ENCODE measurements at places on chromosomes 5 and 9.

DNA sequence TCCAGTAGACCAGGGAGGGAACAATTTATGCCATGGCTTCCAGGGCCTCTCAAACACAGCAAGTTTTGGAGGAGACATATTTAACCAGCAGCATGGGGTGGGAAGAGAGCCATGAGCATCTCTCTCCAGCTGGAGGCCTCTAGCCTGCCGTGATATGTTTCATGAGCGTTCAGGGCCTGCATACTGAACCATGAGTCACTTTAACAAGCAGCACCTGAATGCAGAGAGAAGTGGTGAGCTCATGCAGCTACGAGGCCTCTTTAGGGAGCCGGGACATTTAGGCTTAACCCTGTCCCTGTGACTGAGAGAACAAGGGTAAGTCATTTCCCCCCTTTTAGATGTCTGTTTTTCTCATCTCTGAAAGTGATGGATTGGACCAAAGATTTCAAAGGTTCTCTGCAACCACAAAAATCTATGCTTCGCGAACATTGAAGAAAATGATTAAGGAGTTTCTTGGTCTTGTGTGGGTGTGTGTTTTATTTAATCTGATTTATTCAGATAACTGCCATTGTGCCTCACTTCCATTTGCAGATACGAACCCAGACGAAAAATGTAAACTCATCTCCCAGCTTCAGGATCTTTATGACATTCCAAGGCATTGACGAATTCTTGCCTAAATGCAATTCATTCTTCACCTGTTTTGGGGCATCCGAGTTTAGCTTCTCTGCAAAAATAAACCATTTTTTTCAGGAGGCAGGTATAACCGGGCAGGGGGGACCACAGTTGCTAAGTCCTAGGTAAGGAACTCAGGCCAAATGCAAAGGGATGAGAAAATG lies 157.0 kb downstream of the GABBR2 start:
- peak; percentile 88 for DNase-seq

DNA sequence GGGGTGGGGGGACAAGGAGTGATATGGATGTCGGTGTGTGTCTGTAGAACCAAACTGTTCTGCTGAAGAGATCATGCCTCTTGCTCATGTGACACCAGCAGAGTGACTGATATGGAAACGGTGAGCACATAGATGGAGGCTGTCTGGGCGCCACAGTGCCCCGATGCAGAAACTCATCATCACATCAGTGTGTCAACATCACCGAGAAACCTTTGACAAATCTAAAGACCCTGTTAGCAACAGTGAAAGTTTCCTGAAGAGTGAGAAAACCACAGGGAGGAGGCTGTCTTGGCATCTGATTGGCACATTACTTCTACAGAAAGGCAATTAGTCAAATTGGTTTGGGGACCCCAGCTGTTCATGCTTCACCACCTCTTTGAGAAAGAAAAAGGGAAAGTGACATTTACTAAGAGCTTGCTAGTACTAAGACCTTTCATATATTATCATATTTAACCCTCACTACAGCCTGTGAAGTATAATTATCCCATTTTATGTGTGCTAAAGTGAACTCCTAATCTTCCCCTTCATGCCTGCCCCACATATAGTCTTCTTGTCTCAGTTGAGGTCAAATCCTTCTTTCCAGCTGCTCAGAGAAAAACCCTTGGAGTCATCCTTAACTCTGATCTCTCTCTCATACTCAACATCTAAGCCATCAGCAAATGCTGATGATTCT lies 25.6 kb downstream of the CSF2 start:
- no peak for DNase-seq

GRCh38 chr9:87714819-87715218 lies 11.1 kb upstream of the CTSL start:
- peak; percentile 88 for DNase-seq

DNA sequence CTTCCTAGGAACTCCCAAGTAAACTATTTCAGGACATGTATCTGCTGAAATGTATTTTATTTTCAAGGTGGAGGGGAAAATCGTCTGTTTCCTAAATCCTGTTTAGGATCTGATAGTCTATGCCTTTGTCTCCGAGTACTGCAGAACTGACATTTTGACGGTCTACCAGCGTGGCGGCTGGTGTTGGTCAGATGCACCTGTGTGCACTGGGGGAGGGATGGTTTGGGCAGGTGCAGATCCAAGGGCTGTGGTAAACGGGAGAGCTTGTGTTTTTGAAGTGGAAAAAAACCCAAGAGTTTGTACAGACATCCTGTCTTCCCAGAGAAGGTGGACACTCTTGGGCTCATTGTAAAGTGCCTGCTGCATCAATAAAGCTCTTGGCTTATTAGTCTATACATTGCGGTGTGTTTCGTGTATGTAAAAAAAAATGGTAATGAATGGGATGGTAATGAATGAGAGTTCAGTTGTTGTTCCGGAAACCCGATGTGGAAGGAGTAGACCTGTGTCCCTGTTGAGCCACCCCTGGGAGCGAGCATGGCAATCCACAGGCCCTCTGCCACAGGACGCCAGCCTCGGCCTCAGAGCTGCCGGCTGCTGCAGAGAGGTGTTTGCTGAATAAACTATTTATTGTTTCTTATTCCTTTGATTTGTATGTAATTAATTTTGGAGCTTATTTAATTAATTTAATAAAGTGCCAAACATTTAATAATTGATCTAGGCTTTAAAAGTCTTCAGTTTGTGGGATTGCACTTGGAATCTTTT lies 15.3 kb downstream of the ARPC5L start:
- no peak for DNase-seq

DNA sequence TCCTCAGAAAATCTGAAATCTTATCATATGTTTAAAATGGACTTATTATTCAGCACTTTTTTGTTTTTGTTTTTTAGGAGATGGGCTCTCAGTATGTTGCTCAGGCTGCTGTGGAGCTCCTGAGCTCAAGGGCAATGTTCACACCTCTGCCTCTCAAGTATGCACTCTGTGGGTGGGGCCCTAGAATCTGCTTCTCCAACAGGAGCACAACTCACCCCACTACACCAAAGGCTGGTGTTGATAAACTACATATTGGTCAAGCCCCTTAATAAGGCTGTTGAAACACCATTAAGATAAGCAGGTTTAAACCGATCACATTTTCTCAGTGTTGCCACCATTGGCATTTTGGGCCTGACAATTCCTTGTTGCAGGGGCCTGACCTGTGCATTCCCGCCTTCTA lies 131.6 kb downstream of the FANCC start:
- DNase-seq, result no peak

- no peak for DNase-seq
Measured at GRCh38 chr5:38426986-38427950, 129.2 kb downstream of the LIFR start.

DNA sequence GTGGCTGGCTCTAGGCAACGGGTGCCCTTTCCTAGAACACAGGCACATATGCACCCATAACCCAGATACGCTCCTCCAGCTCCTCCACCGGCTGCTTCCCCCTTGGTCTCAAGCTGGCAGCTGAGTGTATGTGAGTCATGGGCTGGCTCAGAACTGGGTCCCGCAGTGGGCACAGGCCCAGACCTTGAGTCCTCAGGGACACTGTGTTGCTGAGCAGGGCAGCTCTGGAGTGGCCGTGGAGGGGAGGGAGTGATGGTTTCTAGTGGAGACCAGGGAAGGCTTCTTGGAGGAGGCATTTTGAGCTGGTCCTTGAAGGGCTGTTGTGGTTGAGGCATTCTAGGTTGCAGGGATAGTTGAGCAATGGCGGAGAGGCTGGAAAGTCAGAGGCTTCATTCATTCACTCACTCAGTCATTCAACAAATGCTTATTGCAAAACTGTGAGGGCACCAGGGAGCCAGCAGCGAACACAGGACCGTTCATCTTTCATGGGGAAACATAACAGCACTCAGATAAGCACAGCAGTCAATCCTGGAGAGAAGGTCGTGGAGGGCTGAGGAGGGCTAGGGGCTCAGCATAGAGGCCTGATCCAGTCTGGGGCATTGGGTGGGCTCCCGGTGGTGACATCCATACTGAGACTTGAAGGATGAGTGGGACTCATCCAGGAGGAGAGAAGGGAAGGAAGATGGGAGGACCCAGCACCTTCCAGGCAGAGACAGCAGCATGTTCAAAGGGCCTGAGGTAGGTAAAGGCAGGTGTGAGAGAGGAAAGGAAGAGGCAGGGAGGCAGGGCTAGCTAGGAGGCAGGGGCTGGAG lies 2.4 kb downstream of the BBLN start:
- no peak for DNase-seq

DNA sequence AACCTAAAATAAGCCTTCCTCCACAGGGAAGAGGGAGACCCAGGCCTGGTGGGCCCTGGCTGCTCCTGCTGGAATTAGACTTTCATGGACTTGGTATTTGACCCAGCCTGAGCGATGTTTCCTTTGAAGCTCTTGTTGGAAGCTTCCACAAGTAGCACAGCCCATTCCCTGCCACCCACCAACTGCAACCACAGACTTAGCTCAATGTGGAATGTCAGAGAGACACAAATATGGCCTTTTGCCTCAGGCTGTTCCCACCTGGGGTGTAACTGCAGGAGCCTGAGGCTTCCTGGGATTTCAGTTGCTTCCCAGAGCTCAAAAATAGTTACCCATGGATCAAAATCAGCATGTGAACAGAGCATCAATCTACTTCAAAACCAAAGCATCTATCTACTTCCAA lies 70.3 kb upstream of the LHFPL2 start:
- DNase-seq, result no peak

- no peak for DNase-seq
Measured at GRCh38 chr9:132485393-132485792, 75.4 kb downstream of the CFAP77 start.

GRCh38 chr9:38424918-38425317 lies 664 bp upstream of the IGFBPL1 start:
- DNase-seq, result no peak

- no peak for DNase-seq
Measured at GRCh38 chr5:96928931-96929708, 6.8 kb upstream of the LNPEP start.

DNA sequence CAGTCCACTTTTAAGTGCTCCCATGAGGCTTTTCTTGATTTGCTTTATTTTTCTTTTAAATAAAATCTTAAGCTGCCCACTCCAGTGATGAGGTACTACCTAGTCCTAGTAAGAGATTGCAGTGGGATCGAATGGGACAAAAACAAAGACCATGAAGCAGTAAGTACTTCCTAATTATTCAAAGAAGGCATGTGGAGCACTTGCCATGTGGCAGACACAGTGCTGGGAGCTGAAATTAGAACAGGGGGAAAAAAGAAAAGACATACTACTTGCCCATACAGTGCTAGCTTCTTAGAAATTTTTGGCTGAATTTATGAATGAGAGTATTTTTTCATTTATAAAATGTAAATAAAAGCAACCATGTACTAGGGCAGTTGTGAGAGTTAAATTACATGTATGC lies 239.9 kb upstream of the TNC start:
- DNase-seq, result no peak

- no peak for DNase-seq
Measured at GRCh38 chr9:79073201-79073600, 498.6 kb upstream of the TLE4 start.

DNA sequence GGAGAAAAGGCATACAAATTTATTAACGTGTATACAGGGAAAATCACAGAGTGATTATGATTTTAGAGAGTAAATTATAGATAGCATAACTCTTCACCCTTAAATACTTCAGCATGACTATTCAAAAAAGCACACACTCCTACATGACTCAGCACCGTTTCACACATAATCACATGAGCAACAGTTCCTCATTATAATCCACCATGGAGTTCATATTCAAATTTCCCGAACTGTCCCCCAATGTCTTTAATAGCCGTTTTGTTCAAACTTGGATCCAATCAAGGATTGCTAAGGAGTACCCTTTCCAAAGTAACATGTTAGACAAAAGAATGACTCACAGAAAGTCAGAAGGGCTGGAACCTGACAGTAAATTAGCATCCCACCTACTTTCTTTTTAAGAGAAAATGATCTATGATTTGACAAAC lies 32.1 kb downstream of the RAPGEF1 start:
- peak; percentile 57 for DNase-seq

DNA sequence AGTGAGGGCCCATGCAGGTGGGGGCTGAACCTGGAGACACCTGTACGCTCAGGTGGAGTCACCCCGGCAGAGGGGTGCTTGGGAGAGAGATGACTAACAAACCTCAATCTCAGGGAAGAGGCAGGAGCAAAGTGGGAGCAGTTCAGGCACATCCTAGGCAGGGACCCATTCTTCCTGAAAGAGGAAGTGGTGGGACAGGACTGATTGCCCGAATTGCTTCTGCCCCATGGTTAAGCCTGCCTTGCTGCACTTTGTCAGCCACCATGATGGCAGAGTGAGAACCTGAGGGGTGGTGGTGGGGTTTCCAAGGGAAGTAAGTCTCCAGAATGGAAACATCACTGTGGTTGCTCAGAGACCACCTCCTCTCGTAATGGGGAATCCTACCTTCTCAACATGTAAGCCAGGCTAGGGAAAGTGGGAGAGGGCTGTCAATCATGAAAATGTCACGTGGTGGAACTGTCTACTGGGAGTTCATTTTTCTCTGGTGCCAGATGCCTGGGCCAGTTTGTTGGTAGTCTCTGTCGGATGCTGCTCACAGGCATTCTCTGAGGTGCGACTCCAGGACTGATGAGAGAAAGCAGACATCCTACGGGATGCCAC lies 150.4 kb downstream of the HSPA4 start:
- DNase-seq, result no peak

DNA sequence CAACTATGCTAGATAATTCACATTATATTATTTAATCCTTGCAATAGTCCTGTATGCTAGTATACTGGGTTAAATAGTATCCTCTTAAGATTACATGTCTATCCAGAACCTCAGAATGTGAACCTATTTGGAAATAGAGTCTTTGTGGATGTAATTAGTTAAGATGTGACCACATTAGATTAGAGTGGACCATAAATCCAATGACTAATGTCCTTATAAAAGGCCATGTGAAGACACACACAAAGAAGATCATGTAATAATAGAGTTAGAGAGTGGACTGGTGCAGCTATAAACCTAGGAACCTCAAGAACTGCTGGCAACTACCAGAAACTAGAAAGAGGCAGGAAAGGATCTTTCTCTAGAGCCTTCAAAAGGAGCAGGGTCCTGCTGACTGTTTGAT lies 263.6 kb upstream of the PTGER4 start:
- DNase-seq, result no peak

DNA sequence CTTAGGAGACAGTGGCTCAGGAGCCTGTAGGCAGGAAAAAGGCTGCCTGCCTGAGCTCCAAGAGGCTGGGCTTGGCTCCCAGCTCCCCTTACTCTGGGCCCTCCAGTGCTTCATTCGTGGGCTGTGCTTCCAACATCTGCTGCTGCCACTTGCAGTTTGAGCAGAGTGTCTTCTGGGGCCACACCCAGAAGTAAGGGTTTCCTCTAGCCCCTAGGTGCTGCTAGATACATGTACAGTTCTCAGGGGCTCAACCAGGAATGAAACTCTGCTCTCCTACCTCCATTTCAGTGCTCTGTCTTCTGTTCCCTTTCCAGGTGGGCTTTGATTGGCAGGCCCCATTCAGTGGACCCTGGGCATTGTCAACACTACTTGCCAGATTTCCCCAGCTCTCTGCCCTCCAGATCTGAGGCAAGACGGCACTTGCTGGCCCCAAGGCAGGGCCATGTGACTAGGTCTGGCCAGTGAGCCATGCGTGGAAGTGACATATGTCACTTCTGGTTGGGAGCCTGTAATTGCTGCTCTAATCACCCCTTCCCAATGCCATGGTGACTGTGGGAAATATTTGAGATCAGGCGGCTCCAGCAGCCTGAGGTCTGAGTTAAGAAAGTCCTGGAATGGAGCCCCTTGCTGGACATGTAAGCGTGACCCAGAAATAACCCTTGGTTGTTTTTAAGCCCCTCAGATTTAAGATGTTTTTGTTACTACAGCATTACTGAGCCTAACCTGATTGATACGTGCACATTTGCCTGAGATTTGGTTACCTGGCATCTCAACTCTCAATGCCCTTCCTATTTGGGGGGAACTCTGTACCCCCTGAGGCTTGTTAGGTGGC lies 9.4 kb upstream of the BOD1 start:
- no peak for DNase-seq

GRCh38 chr5:110439296-110439695 lies 287.2 kb downstream of the TMEM232 start:
- DNase-seq, result no peak

All from H4 (cell line).